ENCODE measurements at places on chromosomes 1 and 21.

DNA sequence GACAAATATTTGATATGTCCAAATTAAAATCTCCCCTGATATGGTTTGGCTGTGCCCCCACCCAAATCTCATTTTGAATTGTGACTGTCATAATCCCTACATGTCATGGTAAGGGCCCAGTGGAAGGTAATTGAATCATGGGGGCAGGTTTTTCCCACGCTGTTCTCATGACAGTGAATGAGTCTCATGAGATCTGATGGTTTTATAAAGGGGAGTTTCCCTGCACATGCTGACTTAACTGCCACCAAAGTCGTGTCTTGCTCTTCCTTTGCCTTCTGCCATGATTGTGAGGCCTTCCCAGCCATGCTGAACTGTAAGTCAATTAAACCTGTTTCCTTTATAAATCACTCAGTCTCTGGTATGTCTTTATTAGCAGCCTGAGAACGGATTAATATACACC, 207.0 kb downstream of the BARHL2 start:
- DNase-seq = no peak

- DNase-seq = no peak
These were observed 128.8 kb downstream of the RRAGC start for GRCh38 chr1:38730511-38731397.

GRCh38 chr1:248590055-248590454, 7.4 kb downstream of the OR2T10 start:
- no peak for DNase-seq

DNA sequence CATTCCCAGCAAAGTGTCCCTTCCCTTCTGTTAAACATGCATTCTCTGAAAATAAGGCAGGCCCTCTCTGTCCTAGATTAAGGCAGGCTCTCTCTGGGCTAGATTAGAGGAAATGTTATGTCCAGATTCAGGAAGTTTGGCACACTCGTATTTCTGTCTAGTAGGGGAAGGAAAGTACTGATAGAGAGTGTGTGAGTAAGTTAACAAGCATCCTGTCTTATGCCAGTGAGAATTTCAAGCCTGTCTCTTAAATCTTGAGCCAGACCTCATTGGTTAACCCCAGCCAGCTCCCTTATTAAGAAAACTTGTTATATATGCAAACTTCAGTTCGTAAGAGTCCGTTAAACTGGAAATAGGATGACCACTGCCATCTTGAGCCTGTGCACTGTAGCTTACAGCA, 31.6 kb downstream of the IGSF5 start:
- DNase-seq = no peak

GRCh38 chr1:63756839-63757238, 17.0 kb upstream of the ROR1 start:
- no peak for DNase-seq

- no peak for DNase-seq
These were observed 19.7 kb upstream of the DIPK1A start for GRCh38 chr1:92980732-92981647.

- DNase-seq = no peak
These were observed 200.7 kb upstream of the POU3F1 start for GRCh38 chr1:38246955-38247952.

DNA sequence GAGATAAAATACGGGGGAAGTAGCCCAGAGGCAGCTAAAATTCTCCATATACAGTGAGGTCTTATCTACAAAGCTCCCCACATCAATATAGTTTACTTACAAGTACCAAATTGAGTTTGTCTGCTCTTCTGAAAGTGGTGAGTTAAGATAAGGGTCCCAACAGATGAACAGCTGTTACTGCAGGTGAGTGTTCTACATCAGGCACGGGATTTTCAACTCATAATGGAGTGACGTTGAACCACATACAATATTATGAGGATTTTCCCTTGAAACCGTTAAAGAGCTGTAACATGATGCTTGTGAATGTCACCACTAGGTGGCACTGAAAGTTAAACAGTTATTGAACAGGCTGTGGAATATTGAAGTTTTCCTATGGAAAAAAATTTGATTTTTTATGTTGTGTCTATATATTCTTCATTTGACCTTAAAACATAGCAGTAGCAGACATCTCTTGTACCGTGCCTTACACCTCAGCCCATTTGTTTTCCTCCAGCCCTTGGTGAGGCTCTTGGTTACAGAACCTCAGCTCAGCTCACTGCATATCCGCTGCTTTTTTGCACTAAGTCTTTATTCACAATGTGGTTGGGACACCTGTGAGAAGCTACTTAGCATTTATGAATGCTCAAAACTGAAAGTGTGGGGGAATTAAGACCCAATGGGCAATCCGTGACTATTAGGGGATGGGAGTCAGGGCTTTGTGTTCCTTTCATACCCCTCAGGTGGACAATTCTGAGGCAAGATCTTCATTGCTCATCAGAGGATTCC, 23.2 kb downstream of the CD1D start:
- DNase-seq = no peak

GRCh38 chr1:69852151-69852550, 284.4 kb downstream of the LRRC7 start:
- DNase-seq = no peak

- DNase-seq = no peak
These were observed 30.0 kb downstream of the MFSD2A start for GRCh38 chr1:39984951-39985350.

- no peak for DNase-seq
These were observed 26.9 kb downstream of the NRIP1 start for GRCh38 chr21:15037900-15038293.

GRCh38 chr21:42160111-42160721, 58.7 kb upstream of the ABCG1 start:
- DNase-seq = no peak

DNA sequence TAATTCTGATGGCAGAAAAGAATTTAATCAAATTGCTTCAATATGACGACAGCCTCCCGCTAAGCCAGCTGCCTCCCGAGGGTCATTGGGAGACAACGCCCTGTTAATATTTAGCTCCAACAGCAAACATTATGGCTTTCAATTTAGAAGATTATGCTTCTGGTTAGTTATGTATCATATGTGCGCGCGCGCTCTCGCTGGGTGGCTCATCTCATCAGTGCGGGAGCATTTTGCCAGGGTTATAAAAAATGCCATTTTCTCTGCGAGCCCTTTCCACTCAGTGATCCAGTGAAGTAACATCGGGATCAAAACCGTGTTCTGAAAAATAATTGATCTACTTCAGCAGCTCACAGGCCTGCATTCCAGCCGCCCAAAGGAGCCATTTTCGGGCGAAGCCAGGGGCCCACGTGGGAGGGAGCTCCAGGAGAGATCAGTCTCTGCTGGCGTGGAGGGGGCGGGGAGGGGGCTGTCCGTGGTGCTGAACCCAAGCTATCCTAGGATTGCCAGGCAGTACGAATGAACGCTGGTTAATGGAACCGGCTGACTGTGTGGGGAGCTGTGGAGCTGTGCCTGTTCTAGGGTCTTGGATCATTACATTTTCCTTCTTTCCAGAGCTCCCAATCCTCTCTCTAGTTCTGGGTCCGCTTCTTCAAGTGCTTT, 219.1 kb upstream of the ZC3H12A start:
- DNase-seq = peak; percentile 7

DNA sequence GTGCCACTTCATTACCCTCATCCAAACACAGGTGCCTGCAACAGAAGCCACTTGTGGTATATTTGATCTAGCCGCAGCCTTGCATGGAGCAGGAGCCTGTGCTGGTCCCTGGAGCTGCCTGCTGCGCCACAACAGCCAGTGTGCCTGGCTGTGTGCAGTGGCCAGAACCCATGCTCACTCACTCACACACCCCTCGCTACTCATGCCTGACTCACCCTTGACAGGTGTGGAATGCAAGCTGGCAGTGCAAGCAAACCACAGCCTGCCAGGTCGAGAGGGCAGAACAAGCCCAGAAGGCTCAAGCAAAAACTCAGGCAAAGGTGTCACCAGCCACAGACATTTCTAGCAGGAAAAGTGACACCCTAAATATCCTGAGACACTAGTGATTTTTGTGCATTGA, 1510.9 kb downstream of the KCNT2 start:
- DNase-seq = no peak

DNA sequence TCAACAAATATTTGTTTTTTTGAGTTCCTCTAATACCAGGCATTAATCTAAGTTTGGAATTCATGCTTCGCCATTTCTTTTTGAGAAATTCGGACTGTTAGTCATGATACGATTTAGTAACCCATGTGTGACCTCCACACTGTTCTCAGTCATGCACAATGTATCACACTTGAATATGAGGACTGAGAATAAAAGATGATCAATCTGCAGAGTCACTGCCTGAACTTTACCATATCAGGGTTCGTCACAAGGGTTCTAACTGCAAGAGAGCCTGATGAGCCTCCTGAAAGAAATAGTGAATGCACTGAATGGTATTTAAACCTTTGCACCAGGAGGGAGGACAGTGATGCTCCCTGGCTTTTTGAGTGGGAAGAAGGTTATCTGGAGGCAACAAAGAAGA, 10.9 kb upstream of the FASLG start:
- DNase-seq = no peak

DNA sequence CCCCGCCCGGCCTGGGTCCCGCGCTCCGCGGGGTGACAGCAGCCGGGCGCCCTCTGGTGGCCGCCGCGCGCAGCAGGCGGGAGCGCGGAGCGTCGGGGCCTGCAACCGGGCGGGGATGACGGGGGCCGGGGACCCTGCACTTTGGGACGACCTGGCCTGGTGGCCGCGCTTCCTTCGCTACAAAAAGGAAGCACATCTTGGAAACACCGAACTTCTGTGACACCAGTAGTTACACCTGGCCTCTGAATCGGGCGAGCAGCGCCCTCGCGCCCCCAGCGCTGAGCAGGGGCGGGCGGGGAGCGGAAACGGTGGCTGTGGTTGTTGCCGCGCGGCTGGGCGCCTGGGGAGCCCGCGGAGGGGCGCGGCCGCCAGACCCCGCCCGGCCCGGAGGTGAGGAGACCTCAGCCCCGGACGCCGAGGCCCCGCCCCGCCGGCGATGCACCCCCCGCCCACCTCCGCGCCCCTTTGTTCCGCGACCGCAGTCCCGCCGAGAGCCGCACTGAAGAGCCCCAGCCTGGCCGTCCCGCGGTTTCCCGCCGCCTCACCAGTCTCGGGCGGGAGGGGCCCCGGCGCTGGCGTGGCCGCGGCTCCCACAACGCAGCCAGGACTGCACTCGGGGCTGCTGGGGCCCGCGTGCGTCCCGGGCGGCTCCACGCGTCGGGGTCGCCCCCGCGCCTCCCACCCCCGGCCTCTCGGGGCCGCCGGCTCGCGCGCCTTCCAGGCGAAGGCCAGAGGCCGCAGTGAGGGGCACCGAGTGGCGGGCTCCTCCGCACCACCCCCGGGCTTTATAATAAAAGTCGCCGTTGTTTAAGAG, 59.3 kb downstream of the H3-3A start:
- DNase-seq = no peak

DNA sequence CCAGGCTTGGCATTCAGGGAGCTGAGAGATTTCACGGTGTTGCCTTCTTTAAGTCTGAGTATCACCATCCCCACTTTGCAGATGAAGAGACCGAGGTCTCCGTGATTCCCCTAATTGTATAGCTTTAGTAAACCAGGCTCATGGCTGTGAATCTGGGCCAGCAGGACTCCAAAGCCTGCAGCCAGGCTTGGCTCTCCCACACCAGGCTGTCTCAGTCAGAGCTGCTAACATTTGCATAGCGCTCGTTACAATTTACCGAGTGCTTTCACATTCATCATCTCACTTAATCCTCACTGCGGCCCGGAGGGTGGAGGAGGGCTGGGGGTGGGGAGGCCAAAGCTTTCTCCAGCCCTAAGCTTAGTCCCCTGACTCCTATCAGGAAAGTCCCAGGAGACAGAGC, 11.7 kb downstream of the C1orf94 start:
- no peak for DNase-seq

GRCh38 chr21:40512590-40512989, 334.4 kb downstream of the DSCAM start:
- no peak for DNase-seq

- DNase-seq = no peak
These were observed 167.1 kb upstream of the PLD5 start for GRCh38 chr1:242691610-242691945.
